ENCODE measurements at places on chromosomes 1 and 21. TPM values are rescaled to one million over a fixed set of nuclear protein-coding genes. Genes with fewer than 3 reads are reported as not detected.

CDA gene
- 2.1 TPM for total RNA-seq

- no peak for DNase-seq
These were observed 16.8 kb downstream of the RPS6KA1 start for GRCh38 chr1:26546375-26546774.

DNA sequence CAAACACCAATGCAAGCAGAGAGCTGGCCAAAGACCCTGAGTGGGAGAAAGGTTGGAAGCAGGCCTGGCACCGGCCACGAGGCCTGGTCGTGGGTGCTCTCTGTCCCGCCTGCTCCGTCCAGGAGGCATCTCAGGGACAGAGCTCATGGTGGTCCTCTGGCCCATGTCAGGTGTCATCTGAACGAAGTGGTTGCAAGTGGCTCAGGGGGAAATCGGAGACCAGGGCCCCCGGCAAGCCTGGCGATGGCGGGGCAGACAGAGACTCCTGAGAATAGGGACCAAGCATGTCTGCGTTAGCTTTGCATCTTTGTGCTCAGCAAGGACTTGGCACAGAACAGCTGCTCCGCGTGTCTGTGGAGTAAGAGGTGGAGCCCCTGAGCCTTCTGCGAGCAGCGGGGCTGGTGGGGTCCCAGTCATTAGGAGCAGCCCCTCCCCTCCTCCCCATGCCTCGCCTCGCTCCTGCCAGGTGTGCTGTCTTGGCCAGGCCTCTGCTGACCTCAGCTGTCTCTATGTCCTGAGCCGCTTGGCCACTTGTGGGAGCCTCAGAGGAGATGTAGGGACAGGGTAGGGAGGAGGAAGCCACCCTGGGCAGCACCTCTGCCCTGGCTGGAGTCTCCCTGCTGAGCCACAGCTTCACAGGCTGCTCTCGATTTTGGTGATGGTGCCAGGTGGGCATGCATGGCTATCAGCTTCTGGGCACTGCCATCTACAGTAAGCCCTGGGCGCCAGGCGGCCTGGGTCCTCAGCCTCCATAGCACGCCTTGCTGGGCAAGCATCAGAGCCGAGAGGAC lies 362.9 kb upstream of the VAMP3 start:
- peak; percentile 13 for DNase-seq

DNA sequence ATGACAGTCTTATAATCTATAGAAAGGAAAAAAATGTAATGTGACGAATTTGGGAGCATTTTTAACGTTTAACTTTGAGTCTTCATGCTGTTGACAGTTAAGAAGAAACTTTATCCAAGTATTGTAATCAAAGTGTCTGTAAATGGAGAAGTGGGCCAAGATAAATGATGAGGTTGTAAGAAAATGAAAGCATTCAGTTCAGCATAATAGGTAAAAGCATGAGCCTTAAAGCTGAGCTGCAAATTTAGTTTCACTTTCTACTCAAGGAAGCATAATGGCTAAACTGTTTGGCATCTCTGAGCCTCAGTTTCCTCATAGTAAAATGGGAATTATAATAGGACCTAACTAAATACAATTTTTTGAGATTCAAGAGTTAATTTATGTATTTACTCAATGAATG lies 1554.8 kb downstream of the KCNT2 start:
- DNase-seq: no peak

- DNase-seq: no peak
These were observed 2.9 kb downstream of the BLACAT1 start for GRCh38 chr1:205452933-205453332.
